Stimulated activated naive CD4-positive, alpha-beta T cell treated with Interleukin-2 at 50 U/mL for 16 hours (primary cell): ENCODE measurements at places on chromosomes 6 and 20.

DNA sequence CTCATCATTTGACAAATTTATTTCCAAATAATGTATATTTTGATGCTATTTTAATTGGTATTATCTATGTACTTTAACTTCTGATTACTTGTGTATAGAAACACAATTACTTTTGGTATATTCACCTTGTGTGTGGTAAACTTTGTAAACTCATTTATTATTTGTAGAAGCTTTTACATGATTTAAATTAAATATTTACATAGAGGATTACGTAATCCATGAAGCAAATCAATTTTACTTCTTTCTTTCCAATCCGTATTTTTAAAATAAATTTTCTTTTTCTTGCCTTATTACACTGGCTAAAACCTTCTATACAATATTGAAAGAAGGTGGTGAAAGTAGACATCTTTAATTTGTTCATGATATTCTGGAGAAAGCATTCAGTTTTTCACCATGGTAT, 540.2 kb downstream of the MMUT start:
- no peak for DNase-seq

- no peak for DNase-seq
Measured at GRCh38 chr20:62691487-62691886, 17.1 kb upstream of the NTSR1 start.

DNA sequence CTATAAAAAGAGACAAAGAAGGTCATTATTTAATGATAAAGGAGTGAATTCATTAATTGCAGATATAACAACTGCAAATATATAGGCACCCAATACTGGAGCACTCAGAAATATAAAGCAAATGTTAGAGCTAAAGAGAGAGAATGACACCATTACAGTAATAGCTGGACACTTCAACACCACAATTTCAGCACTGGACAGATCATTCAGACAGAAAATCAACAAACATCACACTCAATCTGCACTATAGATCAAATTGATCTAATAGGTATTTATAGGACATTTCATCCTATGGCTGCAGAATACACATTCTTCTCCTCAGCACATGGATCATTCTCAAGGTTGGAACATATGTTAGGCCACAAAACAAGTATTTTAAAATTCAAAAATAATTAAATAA, 72.7 kb downstream of the MAP7 start:
- no peak for DNase-seq

GRCh38 chr6:11701573-11701972, 77.0 kb downstream of the ADTRP start:
- DNase-seq: no peak

GRCh38 chr6:46000905-46001304, 14.8 kb downstream of the CLIC5 start:
- DNase-seq: no peak

DNA sequence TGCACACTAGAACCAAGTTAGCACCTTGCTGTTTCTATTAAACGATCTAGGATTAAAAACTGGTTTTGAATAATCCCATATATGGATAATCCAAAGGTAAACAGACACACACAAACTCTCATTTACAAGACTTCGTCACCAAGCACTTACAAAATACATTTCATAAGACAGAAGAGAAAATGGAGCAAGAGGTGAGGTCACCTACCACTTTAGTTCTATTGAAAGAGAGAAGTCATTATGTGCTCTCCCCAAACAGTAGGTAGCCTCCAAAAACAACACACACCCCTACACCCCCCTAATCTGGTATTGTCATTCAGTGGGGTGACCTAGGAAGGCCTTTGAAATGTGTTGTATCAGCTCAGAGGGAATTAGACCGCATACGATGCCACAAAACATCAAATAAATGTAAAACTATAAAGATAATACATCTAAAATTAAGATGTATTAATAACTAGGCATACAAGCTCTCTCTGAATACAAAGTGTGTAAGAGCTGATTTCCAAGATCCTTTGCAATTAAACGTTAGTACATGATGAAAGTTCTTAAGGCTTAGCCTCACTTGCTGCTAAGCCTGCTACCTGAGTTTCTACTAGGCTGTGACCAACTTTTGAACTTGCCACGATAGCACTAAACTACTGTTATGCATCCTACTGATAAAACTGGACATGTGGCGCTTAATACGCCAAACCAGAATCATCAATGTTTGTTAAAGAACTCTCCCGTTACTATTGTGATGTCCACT, 1.6 kb downstream of the SRPK1 start:
- no peak for DNase-seq

GRCh38 chr6:44559486-44560270, 172.2 kb downstream of the CDC5L start:
- no peak for DNase-seq

GRCh38 chr6:135014353-135014832, 40.2 kb downstream of the HBS1L start:
- DNase-seq: no peak

DNA sequence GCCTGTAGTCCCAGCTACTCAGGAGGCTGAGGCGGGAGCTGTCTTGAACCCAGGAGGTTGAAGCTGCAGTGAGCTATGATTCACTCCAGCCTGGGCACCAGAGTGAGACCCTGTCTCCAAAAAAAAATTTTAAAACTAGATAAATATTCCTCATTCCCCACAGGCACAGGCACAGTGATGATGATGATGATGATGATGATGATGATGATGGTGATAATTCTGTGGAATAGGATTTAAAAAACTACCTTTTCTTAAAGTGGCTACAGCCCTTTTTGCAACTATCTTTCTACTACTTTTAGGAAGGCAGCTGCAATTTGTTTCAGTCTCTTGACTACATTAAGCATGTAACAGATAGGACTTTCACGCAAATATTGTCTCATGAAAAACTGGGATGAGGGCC, 76.6 kb upstream of the SCAF8 start:
- DNase-seq: no peak
